ENCODE measurements at places on chromosomes 16 and 17.
A peak's percentile ranks its signal among the peaks of the same experiment; 100 is the strongest.

- no peak for DNase-seq
Observed at GRCh38 chr16:64343061-64343819, 778.6 kb downstream of the CDH11 start.

GRCh38 chr16:75292691-75293090, 41.3 kb upstream of the BCAR1 start:
- peak; percentile 12 for DNase-seq

DNA sequence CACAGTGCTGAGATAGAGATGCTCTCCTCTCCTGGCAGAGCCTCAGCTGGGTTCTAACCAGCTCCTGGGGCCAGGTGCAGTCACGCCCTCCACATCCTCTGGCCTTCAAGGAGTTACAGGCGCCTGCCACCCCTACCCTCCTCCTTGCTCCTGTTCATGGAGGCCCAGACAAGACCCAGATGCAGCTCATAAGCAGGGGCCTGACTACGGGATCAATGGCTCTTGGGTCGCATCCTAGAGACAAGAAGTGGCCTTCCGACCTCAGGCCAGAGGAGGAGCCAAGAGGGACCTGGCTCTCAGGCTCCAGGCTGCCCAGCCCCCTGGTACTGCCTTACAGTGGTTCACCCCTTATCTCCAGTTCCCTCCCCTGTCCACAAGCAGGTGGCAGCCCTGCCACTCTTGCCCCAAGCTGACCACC, 23.0 kb downstream of the ARHGAP27 start:
- no peak for DNase-seq

- DNase-seq: no peak
Observed at GRCh38 chr16:4860727-4861342, 13.6 kb downstream of the UBN1 start.

GRCh38 chr16:52416888-52417287, 130.1 kb downstream of the TOX3 start:
- DNase-seq: no peak

- DNase-seq: peak; percentile 74
Observed at GRCh38 chr17:48374650-48375230, 55.3 kb downstream of the SKAP1 start.
